Activated CD8-positive, alpha-beta memory T cell treated with anti-CD3 and anti-CD28 coated beads for 24 hours (primary cell): ENCODE measurements at places on chromosomes 11 and 22.
A peak's percentile ranks its signal among the peaks of the same experiment; 100 is the strongest.

- peak; percentile 4 for DNase-seq
Observed at GRCh38 chr11:10390375-10390774, 64.7 kb upstream of the AMPD3 start.

DNA sequence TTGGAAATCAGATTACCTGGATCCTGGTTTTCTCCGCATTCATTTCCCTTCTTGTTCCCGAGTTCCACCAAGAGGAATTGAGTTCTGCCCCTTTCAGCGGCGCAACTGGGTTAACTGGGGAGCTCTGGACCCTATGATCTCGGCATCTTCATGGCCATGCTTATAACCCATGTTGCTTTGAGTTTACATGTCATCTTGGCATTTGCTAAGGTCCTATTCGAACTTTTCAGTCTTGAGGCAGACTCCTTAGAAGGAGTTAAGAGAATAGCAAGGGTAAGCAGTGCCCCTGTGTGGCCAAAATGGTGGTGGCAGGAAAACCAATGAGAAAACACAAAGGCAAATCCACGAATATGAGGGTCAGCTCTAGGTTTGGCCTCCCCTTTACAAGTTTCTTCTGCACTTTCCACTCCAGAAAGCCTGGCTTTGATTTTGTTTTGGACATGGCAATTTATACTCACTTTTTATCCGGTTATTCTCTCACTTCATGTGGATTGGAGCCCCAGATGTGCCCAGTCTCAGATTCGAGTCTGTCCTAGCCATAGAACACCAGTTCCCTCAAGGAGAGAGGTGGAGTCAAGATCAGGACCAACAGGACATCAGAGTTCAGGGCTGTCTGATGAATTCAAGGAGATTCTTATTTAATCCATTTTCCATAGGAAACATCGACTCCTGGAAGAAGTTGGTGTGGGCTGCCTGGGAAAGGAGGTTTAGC lies 55.3 kb upstream of the FBXO3 start:
- DNase-seq = peak; percentile 75

DNA sequence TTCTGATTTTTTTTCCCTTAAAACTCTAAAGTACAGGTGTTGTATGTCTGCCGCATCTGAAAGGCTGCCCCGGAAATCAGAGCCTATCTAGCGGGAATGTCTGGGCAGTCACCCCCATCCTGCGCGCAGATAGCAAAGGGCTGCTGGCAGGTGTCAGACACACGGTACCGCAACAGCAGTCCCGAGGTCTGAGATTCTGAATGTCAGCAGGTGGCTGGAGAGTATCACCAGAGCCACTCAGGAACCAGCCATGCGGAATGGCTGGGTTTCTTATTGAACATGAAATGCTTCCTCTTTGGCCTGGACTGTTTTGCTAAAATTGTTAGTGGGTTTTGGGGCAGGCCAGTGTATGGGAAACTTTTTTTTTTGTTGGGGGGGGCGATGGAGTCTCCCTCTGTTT lies 53.3 kb downstream of the CERK start:
- DNase-seq = no peak

GRCh38 chr11:20353829-20354434 lies 9.6 kb upstream of the HTATIP2 start:
- DNase-seq = no peak

- DNase-seq = peak; percentile 78
Observed at GRCh38 chr11:62539238-62539925, 7.2 kb downstream of the AHNAK start.

DNA sequence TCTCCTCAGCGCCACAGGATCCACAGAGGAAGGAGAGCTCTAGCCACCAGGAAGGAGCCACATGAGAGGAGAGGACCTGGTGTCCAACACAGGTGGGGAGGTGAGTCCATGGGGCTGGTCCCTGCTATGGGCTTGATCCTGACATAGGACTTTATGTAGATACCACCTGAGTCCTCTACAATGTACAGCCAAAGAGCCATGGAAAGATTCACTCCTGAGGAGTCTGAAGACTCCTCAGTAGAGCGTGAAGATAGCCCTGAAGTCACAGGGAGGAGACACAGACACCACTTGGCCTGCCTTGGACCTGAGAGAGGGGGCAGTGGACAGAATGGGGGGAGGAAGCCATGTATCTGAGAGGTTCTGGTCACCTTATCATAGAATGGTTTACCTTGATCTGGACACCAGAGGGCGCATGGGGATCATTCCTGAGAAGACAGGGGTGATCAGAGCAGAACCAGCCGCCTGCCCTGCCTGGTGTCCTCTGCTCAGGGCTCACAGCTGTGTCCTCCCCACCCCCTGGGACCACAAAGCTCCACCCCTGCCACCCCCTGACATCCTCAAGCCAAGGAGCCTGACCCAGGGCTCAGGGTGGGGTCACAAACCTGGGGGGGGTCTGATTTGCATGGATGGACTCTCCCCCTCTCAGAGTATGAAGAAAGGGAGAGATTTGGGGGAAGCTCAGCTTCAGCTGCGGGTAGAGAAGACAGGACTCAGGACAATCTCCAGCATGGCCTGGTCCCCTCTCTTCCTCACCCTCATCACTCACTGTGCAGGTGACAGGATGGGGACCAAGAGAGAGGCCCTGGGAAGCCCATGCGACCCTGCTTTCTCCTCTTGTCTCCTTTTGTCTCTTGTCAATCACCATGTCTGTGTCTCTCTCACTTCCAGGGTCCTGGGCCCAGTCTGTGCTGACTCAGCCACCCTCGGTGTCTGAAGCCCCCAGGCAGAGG lies 77.0 kb downstream of the ZNF280B start:
- DNase-seq = peak; percentile 82

DNA sequence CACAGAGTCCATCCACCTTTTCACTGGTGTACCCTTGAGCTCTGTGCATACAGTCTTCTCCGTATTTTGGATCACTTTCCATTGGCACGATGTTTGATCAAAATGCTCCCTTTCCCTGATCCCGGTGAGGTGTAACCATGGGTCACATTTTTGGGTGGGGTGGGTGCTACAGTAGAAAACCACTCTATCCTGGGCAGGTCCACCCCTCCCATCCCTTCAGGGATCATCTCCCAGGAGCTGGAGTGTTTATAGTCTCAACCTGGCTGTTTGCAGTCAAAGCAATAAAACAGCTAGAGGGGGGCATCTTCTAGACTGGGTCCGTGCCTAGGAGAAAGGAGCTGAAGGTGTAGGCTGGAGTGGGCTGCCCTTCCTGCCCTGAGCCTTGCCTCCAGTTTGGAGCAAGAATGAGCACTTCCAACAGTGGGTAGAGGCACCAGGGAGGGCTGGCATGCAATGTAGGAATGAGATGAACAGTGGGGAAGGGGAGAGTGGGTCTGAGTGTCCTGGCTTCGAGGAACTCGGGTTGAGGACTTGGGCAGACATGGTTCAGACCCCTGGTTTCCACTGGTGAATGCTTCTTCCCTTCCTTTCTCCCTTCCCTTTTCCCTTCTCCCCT lies 38.8 kb downstream of the RNF141 start:
- DNase-seq = no peak

- DNase-seq = no peak
Observed at GRCh38 chr11:46649180-46649738, 31.9 kb downstream of the ATG13 start.

DNA sequence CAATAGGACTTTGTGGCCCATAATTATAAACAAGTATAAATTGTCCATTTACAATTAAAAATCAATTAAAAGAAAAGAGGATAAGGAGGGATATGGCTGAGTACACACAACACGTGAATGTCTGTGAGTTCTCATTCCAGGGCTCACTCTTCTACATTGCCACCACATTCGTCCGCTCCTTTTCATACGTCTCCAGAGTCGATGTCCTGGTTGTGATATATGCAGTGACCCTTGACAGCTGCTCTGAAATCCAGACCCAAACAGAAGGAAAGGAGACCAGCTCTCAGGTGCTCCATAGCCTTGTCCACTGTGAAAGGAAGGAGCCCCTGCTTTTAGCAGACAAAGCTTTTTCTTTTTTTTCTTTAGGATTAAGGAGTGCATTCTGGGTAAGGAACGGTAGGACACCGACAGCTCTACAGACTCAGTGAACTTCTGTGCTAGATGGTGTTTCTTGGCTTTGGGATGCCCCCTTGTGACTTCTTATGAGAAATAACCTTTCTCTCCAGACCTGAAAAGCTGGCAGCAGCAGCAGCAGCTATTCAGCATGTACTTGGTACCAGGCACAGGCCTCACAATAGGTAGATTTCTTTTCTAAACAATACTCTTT lies 19.7 kb upstream of the DNAJB13 start:
- no peak for DNase-seq

DNA sequence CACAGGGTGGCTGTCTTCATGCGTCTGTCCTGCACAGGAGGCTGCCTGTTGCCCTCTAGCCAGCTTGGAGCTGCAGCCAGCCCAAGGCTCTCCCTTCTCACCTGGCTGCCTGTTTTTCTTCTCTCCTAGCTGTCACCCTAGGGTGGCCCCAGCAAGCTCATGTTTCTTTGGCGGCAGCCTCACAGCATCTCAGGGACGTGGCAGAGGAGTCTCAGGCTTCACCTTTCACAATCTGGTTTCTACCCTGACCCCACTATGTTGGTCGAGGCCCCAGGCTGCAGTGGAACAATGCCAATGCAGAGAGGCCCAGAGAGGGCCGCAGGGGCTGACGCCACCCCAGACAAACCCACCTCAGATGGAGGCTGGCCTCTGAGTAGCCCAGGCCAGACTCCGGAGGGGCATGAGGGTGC lies 2.5 kb upstream of the CLDN5 start:
- DNase-seq = no peak

DNA sequence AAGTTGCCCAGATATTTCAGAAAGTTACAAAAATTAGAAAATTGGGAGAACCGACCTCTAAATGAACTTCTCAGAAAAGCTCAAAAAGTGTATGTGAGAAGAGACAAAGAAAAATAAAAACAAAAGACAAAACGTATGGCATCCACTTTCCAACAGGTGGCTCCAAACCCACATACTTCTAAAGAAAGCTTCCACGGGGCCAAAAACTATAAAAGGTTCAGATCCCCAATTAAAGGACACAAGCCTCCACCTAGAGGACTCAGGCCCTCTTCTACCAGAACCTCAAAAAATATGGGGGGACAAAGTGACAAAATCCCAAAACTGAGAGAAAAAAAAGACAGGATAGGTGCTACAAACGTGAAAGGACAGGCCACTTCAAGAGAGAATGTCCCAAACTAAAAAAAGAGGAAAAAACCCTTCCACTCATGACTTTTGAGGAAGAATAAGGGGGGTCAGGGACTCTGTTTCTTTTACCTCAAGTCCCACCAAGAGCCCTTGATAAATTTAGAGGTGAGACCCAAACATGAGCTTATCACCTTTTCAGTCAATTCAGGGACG lies 8.8 kb downstream of the SCGB2A1 start:
- DNase-seq = no peak

DNA sequence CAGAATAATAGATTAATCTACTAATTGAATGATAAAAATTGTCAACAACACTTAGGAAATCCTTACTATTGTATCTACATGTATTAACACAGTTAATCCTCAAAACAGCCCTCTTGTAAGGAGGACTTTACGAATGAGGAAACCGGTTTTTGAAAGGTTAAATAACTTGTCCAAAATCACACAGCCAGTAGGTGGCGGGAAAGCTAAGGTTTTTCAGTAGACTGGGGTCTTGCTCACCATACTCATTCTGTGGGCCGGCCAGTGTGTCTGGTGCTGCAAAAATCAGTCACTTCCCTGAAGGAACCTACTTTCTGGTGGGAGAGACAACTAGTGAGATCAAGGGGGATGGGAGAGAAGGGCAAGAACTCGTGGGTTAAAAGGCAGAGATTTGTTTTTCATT lies 3.8 kb downstream of the DCPS start:
- no peak for DNase-seq

GRCh38 chr11:122758339-122758738 lies 80.0 kb upstream of the CRTAM start:
- DNase-seq = no peak

DNA sequence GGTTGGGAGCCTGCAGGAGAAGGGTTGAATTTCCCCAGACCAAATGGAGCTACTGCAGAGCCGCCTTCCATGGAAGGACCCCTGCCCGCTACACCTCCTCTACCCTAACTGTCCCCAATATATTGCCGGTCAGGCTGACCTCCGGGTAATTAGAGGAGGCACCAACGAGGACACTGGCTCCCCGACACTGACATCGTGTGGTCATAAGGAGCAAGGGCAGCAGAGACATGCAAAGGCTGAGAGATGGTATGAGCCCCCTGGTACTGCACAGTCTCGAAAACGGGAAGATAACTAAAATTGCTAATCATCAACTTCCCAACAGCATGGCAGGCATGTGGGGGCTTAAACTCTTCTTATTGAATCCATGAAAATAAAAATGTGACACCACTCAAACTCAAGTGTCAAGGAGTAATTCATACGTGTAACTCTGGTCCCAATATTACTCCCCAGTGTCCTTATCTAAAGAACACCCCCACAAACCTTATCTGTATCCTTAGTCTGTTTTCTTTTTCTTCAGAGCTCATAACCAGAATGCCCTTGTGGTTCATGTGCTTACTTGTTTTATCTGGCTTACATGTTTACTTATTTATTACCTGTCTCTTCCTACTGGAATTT lies 4.4 kb downstream of the CAVIN3 start:
- no peak for DNase-seq

GRCh38 chr11:19734171-19734570 lies 21.5 kb downstream of the NAV2 start:
- no peak for DNase-seq

- DNase-seq = no peak
Observed at GRCh38 chr11:73187854-73188253, 30.2 kb upstream of the P2RY2 start.

DNA sequence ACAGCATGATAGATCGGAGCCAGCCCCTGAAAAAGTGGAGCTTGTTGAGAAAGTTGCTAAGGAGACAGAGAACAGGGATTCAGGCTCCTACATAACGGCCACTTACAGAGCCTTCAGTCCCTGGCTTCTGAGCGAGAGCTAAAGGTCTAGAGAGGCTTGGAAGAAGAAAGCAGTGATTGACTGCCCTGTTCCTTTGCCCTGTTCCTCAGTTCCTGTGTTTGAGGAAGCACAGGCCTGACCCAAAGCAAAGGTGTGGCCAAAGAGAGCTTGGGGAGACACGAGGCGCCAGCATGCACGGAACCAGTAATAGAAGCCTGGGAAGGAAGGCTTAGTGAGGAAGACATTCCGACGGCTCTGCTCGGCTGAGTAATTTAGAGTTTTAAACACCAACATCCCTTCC lies 74.1 kb upstream of the CSNK2A3 start:
- DNase-seq = no peak

- no peak for DNase-seq
Observed at GRCh38 chr22:49320714-49321476, 506.8 kb downstream of the BRD1 start.
